Fibroblast of skin of abdomen (primary cell): ENCODE measurements at places on chromosomes 1 and 21.
A peak's percentile ranks its signal among the peaks of the same experiment; 100 is the strongest.

GRCh38 chr1:226778657-226779058 lies 39.6 kb upstream of the ITPKB start:
- DNase-seq, result peak; percentile 74

GRCh38 chr1:155978325-155978972 lies at the start of gene ARHGEF2:
Gene ARHGEF2, minus strand, starts transcription at chr1:155978547. Its CDS starts 120 bp downstream, at chr1:155978427.
- DNase-seq, result peak; percentile 83

DNA sequence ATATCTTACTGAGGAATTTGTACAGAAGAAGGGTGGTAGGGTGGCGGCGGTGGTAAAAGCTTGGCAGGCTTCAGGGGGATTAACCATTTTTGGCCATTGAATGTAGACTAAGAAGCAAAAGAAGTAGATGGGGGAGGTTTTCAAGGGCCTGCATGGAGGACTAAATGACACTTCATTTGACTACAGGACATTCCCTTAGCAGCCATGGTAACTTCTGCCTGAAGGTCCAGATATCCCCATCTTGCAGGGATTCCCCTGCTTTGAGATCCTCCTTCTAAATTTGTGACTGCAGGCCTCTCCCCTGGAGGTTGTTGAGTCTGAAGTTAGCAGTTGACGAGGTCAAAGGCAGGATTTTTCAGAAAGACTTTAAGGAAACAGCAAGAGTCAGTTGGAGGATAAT lies 4.8 kb downstream of the VASH2 start:
- no peak for DNase-seq

- DNase-seq, result peak; percentile 17
Measured at GRCh38 chr21:23968722-23969647, 1638.3 kb downstream of the MRPL39 start.

DNA sequence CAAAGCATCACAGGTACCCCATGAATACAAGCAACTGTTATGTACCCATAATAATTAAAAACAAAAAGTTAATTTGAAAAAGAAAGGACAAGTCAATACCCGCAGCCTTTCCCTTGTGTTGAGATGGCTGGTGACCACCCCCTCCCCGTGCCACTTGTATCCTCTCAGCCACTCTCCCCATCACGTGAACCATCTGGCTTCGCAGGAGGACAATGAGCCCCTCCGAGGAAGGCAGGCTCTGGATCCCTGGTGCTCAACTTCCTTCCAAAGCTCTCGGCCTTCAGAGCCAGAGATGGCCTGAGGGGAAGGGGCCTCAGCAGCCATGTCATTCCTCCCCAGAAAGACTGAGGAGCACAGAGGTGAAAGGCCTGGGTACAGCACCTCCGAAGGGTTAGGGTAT lies 120.4 kb upstream of the RAB4A start:
- DNase-seq, result no peak

DNA sequence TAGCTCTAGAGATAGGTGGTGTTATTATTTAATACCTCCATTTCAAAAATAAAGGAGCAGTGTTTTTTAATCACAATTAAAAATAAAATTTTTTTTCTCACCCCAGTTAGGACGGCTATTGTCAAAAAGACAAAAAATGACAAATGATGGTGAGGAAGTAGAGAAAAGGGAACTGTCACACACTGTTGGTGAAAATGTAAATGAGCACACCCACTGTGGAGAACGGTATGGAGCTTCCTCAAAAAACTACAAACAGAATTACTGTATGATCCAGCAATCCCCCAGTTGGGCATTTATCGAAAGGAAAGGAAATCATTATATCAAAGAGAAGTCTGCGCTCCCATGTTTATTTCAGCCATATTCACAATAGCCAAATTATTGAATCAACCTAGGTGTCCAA lies 148.7 kb upstream of the NR5A2 start:
- no peak for DNase-seq

DNA sequence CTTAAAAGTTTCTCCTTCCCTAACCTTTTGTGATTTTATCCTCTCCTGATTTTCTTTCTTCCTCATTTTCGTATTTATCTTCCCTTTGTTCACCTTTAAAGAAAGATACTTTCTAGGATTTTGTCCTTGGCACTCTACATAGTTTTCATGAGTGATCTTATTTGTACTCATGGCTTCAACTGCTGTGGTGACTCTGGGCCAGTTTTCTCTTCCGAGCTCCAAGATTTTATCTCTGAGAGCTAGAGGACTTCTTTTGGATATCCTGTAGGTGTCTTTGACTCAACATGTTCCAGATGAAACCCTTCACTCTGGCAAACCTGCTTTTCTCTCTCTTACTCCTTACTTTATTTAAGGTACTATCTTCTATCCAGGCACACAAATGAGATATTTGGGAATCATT lies 53.7 kb upstream of the MACF1 start:
- DNase-seq, result no peak

DNA sequence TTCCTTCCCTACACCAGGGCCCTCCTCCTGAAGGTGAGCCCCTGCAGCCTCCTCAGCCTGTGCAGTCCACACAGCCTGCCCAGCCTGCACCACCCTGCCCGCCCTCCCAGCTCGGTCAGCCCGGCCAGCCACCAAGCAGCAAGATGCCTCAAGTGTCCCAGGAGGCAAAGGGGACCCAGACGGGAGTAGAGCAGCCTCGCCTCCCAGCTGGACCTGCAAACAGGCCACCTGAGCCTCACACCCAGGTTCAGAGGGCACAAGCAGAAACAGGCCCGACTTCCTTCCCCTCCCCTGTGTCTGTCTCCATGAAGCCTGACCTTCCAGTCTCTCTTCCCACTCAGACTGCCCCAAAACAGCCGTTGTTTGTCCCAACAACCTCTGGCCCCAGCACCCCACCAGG lies 38.8 kb downstream of the ZBTB17 start:
- no peak for DNase-seq

- DNase-seq, result no peak
Measured at GRCh38 chr1:62024690-62025089, 170.0 kb upstream of the L1TD1 start.

- DNase-seq, result no peak
Measured at GRCh38 chr1:4594286-4594991, 60.0 kb upstream of the AJAP1 start.

- peak; percentile 60 for DNase-seq
Measured at GRCh38 chr21:37582590-37582989, 216.0 kb downstream of the DYRK1A start.

- peak; percentile 18 for DNase-seq
Measured at GRCh38 chr1:164064501-164064900, 494.5 kb upstream of the PBX1 start.
